HS-5 (cell line): ENCODE measurements at places on chromosomes 4 and X.

- DNase-seq, result no peak
These were observed 75.8 kb downstream of the MAGEB10 start for GRCh38 chrX:27883468-27884092.

DNA sequence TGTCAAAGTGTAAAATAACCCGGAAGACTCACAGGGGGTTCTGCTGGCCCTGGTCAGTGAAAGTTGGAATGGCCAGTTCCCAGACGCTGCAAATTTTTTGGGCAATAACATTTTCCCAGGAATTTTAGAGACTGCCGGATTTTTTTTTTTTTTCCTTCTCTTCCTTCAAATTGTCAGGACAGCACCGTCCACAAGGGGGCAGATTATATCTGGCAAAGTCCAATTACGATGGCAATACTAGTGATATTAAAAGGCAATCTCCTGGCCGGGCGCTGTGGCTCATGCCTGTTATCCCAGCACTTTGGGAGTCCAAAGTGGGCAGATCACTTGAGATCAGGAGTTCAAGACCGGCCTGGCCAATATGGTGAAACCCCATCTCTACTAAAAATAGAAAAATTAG, 20.5 kb downstream of the SLC25A5 start:
- no peak for DNase-seq

DNA sequence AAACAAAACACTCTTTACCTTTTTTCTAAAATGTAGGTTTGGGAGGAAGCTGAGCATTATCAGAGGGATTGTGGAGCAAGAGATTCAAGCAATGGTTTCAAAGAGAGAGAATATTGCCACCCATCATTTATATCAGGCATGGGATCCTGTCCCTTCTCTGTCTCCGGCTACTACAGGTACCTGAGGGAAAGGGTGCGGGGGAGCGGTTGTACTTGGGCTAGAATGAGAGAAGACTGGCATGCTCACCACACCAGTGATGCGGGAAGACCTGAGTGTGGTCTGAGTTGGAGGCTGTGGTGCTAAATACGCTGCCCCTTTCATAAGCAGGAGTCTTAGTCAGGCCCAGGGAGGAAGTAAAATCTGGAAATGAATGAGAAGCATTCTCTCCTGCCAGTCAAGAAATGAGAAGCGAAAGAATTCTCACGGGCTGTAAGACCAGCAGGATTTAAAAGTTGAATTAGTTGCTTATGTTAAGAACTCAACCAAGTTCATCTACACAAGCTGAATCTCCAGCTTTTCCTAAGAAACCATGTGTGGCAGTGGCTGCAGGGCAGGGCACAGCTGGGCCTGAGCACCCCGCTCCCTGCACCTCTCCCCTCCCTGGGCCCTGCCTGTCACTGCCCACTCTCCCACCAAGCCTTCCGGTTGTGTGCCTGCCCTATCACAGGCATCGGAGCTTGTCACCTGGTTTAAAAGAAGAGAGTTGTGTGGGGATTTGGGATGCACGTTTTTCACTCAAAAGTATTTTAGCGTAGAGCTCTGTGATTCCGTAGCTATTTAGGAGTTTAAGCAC, 24.8 kb upstream of the MSANTD1 start:
- DNase-seq, result no peak

- no peak for DNase-seq
These were observed 174.5 kb downstream of the NKX6-1 start for GRCh38 chr4:84324303-84325245.

DNA sequence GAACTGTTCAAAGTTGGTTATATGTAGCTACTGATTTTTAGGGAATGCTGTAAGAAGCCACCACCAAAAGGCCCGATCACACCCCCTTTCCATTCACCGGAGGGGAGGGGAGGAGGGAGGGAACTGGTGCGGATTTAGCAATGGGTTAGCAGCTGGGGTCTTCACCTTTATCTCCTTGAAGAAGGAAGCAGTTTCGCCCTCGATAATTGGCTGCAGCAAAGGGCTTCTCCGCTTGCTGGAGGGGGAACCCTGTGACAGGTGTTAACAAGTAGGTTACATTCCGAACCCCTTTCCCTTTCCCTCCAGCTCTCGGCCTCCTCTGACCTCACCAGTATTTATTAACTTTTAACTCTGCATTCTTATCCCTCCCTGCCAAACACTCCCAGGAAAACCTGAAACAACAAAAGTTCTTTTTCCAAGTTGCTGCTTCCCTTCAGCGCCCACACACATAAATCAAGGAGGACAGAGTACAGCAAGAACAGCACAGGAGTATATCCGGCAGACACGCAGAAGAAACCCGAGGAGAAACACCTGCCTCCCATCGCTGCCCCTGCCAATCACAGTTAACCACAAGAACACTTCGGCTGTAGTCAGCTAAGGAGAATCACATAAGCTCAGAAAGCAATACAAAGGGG, 39.8 kb upstream of the NAP1L5 start:
- no peak for DNase-seq

DNA sequence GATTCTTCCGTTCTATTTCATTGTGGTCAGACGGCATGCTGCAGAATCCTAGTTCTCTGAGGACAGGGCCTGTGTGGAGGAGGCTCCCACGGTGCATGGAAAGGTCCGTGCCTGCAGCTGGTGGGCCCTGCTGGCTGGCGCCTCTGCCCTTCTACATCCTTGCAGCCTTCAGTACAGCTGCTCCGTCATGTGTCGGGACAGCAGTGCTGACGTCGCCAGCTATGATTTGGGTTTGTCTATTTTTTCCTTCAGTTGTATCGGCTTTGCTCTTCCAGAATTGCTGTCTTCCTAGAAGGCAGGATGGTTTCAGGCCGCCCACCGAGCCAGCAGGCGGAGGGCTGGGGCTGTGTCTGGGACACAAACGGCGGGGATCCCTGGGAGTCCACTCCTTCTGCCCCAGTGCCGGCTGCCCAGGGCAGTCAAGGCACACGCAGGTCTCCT, 32.1 kb upstream of the CPLX1 start:
- DNase-seq, result no peak

DNA sequence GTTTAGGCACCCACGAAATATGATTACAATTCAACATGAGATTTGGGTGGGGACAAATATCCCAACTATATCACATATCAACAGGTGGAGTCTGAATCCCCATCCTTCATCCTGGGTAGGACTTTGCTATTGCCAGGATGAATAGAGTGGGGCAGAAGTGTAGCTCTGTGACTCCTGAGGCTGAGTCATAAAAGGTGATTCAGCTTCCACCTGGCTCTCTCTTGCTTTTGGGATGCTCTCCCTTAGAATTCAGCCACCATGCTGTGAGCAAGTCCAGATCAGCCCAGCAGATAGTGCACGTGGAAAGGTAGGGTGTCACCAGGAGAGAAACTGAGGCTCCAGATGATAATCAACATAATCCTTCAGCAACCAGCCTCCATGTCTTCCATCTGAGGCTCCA, 193.8 kb upstream of the BCOR start:
- no peak for DNase-seq

DNA sequence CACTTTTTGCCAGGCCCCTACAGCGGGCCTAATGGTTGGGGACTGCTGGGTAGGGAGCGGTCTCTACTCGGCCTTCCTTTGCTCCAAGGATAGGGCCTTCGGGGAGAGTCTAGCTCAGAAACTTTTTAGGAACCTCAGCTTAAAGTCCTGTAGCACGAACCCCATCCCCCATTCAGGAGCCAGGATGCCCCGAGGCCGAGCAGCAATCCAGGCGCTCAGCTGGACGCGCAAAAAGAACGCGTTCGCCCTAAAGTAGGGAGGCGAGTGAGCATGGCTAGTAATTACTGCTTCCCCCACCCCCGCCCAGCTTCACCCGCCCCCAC, 9.7 kb downstream of the POU4F2 start:
- DNase-seq, result no peak

DNA sequence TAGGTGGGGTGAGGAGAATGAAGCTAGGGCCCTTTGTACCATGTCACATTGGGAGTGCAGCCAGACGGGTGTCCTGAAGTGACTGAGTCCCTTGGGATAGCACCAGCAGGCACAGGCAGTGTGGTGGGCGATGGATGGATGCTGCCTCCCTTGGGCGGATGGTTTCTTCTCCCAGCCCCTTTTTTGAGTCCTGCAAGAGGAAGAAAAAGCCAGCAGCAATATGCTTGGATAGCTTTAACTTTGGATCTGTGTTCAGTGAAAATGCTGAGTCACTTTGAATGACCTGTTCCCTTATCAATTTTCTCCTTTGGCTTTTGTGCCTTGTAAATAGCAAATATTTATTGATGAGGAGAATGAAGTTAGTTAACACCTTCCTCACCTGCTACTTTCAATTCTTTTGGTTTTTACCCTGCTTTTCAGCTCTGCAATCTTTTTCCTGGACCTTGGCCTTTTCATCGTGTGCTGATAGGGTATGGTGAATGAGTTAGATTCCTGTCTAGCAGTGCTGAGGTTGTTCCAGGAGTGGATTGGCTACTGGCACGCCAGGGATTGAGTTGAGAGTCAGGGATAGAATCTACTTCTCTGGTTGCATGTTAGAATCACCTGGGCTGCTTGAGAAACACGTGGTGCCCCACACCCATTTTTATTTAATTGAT, 10.2 kb downstream of the DCUN1D4 start:
- no peak for DNase-seq

DNA sequence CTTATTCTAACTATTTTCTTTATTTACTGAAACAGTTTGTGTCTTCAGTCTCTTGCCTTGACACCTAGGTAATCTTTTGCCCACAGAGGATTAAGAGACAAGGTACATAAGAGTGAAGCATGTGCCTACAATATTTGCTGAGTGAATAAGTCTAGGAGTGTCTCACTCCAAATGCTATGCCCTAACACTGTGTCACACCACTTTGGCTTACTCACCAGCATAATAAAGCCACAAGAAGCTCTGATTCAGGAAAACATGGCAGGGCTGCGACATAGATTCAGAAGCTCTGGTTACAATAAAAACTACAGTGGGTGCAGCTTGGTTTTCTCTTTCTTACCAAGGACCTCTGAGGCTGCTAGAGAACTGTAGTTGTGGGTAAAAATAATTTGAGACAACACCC, 127.1 kb downstream of the RBM46 start:
- DNase-seq, result peak; percentile 42

DNA sequence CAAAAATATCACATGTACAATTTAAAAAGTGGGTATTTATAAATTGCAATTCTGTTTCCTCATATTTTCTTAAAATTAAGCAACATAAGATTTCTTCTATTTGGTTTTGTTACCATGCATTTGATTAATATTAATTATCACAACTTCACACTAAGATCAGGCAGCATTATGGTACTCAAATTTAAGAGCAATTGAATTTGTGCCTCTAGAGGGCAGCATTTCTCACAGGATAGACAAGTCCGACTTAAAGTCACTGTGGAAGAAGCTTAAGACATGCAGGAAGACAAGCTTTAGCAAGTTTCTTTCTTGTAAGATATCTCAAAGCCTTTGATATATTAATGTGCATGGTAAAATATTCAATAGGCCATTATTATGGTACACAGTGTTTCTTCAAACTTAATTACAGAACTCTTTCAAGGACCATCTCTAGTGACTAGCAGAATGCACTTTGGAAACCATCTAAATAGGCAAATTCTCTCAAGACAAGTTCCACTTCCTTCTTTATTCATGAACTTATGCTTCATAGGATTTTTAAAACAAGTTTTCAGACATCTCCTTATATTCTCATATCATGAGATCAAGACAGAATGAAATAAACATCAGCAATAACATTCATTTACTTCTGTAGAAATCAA, 35.0 kb downstream of the FBXW7 start:
- DNase-seq, result peak; percentile 58

GRCh38 chr4:53371843-53372521, 5.5 kb upstream of the FIP1L1 start:
- DNase-seq, result no peak

DNA sequence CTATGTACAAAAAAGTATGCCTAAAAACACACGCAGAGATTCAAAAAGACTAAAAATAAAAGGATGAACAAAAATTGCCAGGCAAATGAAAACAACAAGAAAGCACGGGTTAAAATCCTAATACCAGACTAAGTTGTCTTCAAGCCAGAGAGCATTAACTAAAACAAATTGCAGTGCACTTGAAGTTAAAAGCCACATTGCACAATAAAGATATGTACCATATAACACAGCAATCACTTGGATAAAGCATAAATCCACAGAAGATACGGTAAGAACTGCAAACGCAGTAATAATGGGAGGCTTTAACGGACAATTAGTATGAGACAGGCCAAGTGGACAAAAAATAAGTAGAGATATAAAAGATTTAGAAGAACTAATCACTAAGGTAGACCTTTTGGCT, 14.9 kb downstream of the CCDC158 start:
- no peak for DNase-seq

- DNase-seq, result no peak
These were observed 225.3 kb upstream of the LNX1 start for GRCh38 chr4:53816561-53816960.

GRCh38 chr4:12791536-12791935, 692.6 kb downstream of the RAB28 start:
- no peak for DNase-seq

DNA sequence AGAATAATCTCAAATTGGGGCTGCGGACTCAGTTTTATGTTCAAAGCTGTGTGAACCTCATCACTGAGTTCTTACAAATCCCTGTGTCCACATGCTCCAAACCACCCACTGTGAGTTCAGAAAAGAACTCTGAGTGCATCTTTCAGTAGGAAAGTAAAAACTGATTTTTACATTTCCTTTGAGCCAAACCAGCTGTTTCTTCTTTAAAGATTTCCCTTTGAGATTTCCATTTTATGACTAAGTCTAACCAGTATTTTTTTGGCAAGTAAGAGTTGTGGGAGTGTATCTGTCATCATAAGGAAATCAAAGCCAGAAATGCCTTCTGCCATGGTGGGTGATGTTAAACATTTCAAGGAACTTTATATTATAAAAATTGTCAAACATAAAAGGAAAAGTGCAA, 100.0 kb downstream of the TET2 start:
- peak; percentile 33 for DNase-seq

GRCh38 chr4:155599085-155599484, 67.6 kb upstream of the GUCY1A1 start:
- DNase-seq, result no peak

GRCh38 chr4:162891788-162892707, 274.6 kb downstream of the NAF1 start:
- DNase-seq, result no peak

DNA sequence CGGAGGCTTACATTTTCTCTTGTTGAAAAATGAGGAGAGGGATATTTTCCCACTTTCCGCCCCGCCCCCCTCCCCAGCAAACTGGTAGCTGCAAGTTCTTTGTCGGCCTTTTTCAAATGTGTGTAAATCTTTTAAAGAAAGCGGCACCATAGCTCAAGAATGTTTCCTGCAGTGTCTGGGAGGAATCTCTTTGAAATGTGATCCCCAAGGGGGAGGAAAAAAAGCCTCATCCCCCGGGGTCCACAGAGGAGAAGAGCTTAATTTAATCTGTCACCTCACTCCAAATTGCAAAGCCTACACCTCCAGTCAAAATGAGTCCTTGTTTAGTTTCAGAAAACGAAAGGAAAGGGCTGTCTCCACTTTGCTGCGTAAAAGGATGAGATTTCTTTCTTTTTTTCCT, 34.8 kb downstream of the ASMT start:
- no peak for DNase-seq
